NCI-H69 (cell line): ENCODE measurements at places on chromosomes 4 and X.

DNA sequence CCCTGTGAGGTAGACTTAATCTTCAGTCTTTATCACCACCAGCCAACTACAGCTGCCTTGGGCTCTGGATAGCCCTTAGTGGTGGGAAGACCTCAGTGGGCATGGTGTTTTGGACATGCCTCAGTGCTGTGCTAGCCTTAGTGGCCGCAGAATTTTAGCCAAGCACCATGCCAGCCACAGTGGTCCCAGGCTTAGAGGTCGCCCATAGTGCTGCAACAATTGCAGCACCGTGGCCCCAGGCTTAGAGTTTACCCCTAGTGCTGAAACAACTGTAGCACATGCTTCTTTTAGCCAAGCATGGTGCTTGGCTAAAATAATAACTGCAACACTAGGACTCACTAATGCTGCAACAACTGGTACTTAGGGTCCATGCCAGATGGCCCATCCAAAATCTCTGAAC, 38.9 kb upstream of the SULT1B1 start:
- no peak for DNase-seq

GRCh38 chr4:68361146-68361589, 11.3 kb upstream of the YTHDC1 start:
- DNase-seq: no peak

DNA sequence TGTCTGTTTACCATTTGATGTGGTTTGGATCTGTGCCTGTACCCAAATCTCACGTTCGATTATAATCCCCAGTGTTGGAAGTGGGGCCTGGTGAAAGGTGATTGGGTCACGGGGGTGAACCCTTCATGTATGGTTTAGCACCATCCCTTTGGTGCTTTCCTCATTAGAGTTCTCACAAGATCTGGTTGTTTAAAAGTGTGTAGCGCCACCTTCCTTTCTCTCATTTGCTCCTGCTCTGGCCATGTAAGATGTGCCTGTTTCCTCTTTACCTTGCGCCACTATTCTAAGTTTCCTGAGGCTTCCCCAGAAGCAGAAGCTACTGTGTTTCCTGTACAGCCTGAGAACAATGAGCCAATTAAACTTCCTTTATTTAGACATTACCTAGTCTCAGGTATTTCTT, 610.7 kb upstream of the ADGRL3 start:
- DNase-seq: no peak

DNA sequence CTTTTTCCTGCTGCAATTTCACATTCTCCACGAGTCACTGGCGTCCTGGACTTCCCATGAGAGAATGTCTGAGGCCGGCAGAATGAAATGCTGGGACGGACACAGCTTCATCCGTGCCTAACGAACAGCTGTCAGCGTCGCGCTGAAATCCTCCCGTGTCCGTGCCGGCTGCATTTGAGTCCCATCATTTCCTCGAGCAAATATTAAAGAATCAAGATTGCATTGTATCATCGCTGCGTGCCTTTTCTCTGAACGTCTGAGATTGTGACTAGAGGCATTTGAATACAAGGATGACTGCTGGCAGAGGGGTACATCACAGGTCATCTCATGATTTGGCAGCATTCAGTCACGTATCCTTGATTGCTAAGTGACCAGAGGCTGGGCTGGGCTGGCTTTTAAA, 279.9 kb downstream of the ASMT start:
- no peak for DNase-seq
